ENCODE measurements at places on chromosomes 12 and 14.

- DNase-seq, result no peak
Observed at GRCh38 chr14:105444859-105445258, 25.2 kb downstream of the MTA1 start.

DNA sequence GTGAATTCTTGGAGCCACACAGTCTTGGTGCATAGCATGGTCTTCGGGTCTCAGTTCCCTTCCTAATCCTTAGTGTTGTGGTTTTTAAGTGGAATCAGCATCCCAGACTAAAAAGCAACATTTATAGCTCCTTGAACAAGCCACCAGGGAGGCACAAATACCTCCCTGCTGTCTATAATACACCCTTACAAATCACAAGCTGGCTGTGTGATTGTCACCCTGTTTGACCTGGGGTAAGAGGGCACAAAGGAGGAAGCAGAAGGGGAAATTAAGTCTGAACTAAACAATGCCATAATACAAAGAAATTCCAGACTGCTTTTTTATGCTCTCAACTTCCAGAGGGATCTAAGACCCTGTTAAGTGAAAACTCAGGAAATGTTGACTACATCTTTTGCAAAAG, 7.7 kb upstream of the MMP19 start:
- DNase-seq, result no peak

DNA sequence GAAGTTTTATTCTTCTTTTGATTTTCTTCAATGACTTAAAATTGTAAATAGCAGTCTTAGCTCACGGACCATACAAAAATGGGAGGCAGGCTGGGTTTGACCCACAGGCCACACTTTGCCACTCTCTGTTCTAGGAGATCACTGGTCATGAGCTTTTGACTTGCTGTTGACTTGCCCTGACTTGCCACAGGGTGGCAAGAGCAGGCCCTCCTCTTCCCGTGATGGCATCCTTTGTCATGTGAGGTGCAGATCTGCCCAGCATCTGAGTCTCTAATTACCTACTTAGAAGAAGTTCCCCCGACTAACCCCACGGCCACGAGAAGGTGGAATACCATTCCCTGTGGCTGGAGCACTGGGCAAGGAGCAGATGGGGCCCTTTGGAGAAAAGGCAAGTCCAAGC, 81.0 kb upstream of the SCAF11 start:
- DNase-seq, result no peak

DNA sequence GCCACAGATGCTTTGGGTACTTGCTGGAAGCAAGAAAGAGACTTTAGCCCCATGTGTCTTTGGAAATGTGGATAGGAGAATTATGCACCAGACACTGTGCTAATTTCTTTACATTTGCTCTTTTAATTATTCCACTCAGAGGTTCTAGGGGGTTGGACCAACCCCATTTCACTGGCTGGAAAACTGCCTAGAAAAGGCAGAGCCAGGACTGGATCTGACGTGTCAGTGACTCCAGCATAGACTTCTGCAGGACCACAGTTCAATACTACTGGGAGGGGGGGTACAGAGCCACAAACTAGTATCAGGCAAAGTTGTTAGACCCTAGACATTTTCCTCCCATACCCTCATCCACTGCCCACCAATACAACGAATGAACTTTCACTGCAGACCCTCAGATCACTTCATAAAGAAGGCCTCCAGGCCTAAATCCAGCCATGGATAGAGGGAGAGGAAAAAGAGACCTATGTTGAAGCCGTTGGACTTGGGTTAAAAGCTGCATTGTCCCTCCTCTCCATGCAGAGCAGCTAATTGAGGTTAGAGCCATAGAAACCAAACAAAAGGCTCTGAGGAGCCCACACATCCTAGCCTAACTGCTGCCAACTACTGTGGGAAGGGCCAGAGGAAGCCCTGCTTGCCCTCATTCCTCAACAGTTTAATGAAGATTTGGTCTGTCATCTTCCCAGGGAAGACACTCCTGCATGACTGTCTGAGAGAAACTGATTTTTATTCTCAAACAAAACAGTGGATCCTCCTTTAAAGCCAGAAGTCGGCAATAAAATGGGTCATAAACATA, 68.7 kb downstream of the STON2 start:
- DNase-seq, result no peak

GRCh38 chr12:98908866-98909265, 263.8 kb downstream of the APAF1 start:
- DNase-seq, result no peak

Data from NCI-H510A treated with DMSO at 0.1 percent for 48 hours (cell line).